HFFc6 (cell line): ENCODE measurements at places on chromosomes 3 and 15.

- H3K4me3 ChIP-seq = no peak overlapping the region
- H3K4me1 ChIP-seq = peaks cover 9% of the 10 kb centered on the region; the same call in 1 of the 2 replicates
- no peak overlapping the region for H3K27ac ChIP-seq
- no peak for DNase-seq
These were observed 48.8 kb downstream of the ALDH1A2 start for GRCh38 chr15:58016581-58017175.

DNA sequence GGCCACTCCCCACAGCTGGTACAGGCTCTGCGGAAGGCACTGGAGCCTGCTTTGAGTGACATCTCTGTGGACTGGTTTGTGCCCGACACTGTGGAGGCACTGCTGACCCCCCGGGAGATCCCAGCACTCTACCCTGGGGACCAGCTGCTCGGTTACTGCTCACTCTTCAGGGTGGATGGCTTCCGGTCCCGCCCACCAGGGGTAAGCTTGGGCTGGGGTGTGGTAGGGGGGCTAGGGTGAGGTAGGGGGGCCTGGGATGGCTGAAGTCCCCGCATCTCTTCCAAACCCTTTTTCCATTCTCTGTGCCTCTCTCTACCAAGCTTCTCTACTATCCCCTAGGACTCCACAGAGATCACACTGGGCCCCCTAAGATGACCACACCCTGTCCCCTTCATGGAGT lies 7.8 kb downstream of the VWA5B2 start:
- H3K27ac ChIP-seq = no peak overlapping the region
- peaks cover 17% of the 10 kb centered on the region for H3K27me3 ChIP-seq
- H3K4me3 ChIP-seq = no peak overlapping the region
- peaks cover under 1% of the 10 kb centered on the region; the same call in 1 of the 2 replicates for H3K36me3 ChIP-seq

- no peak for DNase-seq
- no peak overlapping the region for H3K4me3 ChIP-seq
- H3K36me3 ChIP-seq = no peaks in the 10 kb centered on the region
- no peaks in the 10 kb centered on the region for H3K4me1 ChIP-seq
- peaks cover 23% of the 10 kb centered on the region for H3K27me3 ChIP-seq
These were observed 33.4 kb upstream of the BNIP2 start for GRCh38 chr15:59722476-59722875.

- H3K27ac ChIP-seq = peak overlapping the region; percentile 43
- H3K27me3 ChIP-seq = peaks cover 1% of the 10 kb centered on the region
- peaks cover 45% of the 10 kb centered on the region for H3K4me1 ChIP-seq
- peak; percentile 80 for DNase-seq
These were observed 3.4 kb upstream of the OGG1 start for GRCh38 chr3:9746330-9746729.

GRCh38 chr15:49621401-49621811 lies 558 bp downstream of the DTWD1 start:
- no peak for DNase-seq
- peaks cover 73% of the 10 kb centered on the region for H3K4me1 ChIP-seq
- peak overlapping the region; percentile 98 for H3K4me3 ChIP-seq
- peaks cover 2% of the 10 kb centered on the region; the same call in 1 of the 2 replicates for H3K27me3 ChIP-seq
- H3K27ac ChIP-seq = peak overlapping the region; percentile 98

- peak overlapping the region; percentile 90 for H3K27ac ChIP-seq
- peak; percentile 91 for DNase-seq
- peaks cover 46% of the 10 kb centered on the region for H3K4me1 ChIP-seq
- peak overlapping the region; percentile 81 for H3K4me3 ChIP-seq
- H3K36me3 ChIP-seq = no peaks in the 10 kb centered on the region
These were observed 536.9 kb downstream of the ZIC1 start for GRCh38 chr3:147945968-147946519.

DNA sequence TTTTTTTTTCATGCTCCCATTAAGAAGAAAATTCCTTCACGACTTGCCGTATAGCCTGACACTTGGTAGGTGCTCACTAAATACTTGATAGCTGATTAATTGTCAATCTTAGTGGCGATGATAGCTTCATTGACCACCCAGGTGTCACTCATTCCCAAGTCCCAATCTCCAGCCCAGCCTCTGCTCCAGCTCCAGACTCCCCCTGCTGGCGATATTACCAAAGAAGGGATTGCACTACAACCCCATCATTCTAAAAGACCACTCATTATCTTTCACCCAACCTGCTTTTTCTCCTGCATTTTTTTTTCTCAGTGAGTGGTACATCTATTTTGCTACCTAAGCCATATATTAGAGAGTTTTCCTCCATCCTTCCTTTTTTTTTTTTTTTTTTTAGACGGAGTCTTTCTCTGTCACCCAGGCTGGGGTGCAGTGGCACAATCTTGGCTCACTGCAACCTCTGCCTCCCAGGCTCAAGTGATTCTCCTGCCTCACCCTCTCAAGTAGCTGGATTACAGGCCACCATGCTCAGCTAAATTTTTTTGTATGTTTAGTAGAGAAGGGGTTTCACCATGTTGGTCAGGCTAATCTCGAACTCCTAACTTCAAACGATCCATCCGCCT lies 19.5 kb upstream of the COMMD2 start:
- DNase-seq = peak; percentile 15
- no peaks in the 10 kb centered on the region; the same call in none of the 2 replicates for H3K27me3 ChIP-seq
- H3K36me3 ChIP-seq = no peaks in the 10 kb centered on the region
- H3K4me1 ChIP-seq = peaks cover 6% of the 10 kb centered on the region; the same call in 1 of the 2 replicates
- H3K4me3 ChIP-seq = no peak overlapping the region

- H3K36me3 ChIP-seq = peaks cover 34% of the 10 kb centered on the region
- no peak for DNase-seq
- H3K4me3 ChIP-seq = no peak overlapping the region
- no peak overlapping the region for H3K27ac ChIP-seq
- H3K4me1 ChIP-seq = peaks cover 40% of the 10 kb centered on the region
These were observed 10.6 kb downstream of the HEG1 start for GRCh38 chr3:125045194-125045593.

- DNase-seq = no peak
- no peak overlapping the region for H3K27ac ChIP-seq
- no peaks in the 10 kb centered on the region for H3K36me3 ChIP-seq
- H3K4me1 ChIP-seq = peaks cover 12% of the 10 kb centered on the region; the same call in 1 of the 2 replicates
- no peak overlapping the region for H3K4me3 ChIP-seq
These were observed 147.7 kb upstream of the TSC22D2 start for GRCh38 chr3:150260398-150260710.

- H3K36me3 ChIP-seq = peaks cover 46% of the 10 kb centered on the region
- H3K4me3 ChIP-seq = no peak overlapping the region
- H3K27me3 ChIP-seq = peaks cover 4% of the 10 kb centered on the region; the same call in 1 of the 2 replicates
- H3K27ac ChIP-seq = no peak overlapping the region
- H3K4me1 ChIP-seq = peaks cover 28% of the 10 kb centered on the region
These were observed 130.8 kb upstream of the SLC2A2 start for GRCh38 chr3:171157286-171157685.

- peaks cover 17% of the 10 kb centered on the region for H3K27me3 ChIP-seq
- H3K4me1 ChIP-seq = no peaks in the 10 kb centered on the region
- no peaks in the 10 kb centered on the region for H3K36me3 ChIP-seq
- no peak overlapping the region for H3K27ac ChIP-seq
These were observed 76.2 kb upstream of the C2CD4B start for GRCh38 chr15:62241135-62241770.

DNA sequence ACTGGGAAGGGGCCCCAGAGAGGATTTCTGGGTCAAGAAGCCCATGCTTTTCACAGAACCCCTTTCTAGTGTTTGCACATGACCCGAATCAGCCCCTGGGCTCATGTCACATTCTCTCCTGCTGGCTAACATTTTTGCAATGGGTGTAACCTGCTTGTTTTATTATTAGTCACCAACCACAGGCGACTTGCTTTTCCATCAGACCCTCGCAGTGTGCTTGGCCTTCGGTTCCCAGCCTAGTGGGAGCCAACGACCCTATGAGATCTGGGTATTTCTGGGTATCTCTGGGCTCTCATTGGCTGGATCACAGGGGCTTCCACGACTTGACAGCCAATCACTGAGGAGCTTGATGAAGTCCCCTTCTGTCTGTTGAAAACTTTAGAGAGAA lies 11.0 kb upstream of the FBLN2 start:
- H3K27ac ChIP-seq = peak overlapping the region; percentile 99
- peak overlapping the region; percentile 37; the same call in 1 of the 2 replicates for H3K4me3 ChIP-seq
- no peaks in the 10 kb centered on the region for H3K27me3 ChIP-seq
- H3K4me1 ChIP-seq = peaks cover 63% of the 10 kb centered on the region

DNA sequence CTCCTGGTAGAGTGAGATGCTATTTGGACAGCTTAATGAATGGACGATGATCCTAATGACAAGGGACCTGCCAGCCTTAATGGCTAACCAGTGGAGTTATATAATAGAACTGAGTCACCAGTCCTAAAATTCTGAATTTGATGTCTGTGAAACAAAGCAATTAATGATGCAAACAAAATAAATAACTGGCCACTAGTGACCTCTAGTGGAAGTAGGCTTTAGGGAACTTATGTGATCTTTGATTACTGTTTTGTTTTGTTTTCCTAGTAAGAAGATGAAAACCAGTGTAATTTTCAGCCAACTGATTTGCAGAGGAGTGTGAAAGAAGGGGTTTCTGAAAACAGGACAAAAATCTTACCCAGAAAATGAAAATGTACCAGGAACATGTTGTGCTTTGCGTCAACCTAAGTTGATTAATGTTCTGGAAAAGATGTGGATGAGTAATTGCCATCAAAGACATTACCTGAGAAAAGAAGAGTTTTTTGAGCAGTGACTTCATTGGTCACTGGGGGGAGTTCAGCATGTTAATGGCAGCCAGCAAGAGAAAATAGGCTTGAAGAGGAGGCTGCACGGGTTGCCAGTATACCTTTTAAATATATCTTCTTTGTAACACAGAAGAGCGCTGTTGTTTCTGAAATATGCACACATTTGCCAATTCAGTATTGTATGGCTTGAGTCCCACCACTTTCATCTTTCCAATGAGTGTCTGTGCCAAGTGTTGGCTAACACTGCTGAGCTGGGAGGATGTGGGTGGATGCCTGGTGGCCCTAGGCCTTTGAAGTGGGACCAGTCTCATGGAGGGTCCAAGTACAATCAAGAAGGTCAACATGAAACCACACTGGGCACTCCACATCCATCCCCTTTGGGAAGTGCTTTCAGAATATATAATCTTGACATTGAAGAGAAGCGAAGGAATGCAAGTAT lies 9.3 kb downstream of the VEPH1 start:
- peaks cover 41% of the 10 kb centered on the region for H3K36me3 ChIP-seq
- peaks cover 71% of the 10 kb centered on the region for H3K4me1 ChIP-seq
- peak overlapping the region; percentile 67 for H3K27ac ChIP-seq
- DNase-seq = peak; percentile 63

- no peak overlapping the region for H3K27ac ChIP-seq
- DNase-seq = no peak
- H3K27me3 ChIP-seq = peaks cover 2% of the 10 kb centered on the region
- H3K4me1 ChIP-seq = peaks cover 9% of the 10 kb centered on the region; the same call in 1 of the 2 replicates
- H3K36me3 ChIP-seq = no peaks in the 10 kb centered on the region
- no peak overlapping the region for H3K4me3 ChIP-seq
These were observed 17.5 kb upstream of the ZBTB20 start for GRCh38 chr3:115164374-115165221.

GRCh38 chr15:100092034-100092433 lies 249.7 kb downstream of the ADAMTS17 start:
- H3K27me3 ChIP-seq = no peaks in the 10 kb centered on the region; the same call in 1 of the 2 replicates
- no peak overlapping the region for H3K4me3 ChIP-seq
- DNase-seq = no peak
- no peak overlapping the region for H3K27ac ChIP-seq

DNA sequence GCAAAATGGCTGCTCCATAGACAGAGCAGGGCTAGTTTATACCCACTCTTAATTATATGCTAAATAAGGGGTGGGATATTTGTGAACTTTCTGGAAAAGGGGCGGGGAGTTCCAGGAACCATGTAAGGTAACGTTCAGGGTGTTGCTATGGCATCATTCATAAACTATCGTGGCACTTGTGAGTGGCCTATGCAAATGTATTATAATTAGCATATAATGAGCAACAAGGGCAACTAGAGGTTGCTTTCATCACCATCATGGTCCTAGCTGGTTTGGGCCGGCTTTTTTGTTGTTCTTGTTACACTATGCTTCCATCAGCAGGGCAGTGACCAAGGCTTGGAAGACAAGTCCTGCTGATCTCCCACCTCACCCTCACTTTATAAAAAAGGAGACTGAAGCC lies 43.2 kb upstream of the FGD5 start:
- H3K36me3 ChIP-seq = no peaks in the 10 kb centered on the region
- no peaks in the 10 kb centered on the region for H3K4me1 ChIP-seq
- H3K27ac ChIP-seq = no peak overlapping the region

DNA sequence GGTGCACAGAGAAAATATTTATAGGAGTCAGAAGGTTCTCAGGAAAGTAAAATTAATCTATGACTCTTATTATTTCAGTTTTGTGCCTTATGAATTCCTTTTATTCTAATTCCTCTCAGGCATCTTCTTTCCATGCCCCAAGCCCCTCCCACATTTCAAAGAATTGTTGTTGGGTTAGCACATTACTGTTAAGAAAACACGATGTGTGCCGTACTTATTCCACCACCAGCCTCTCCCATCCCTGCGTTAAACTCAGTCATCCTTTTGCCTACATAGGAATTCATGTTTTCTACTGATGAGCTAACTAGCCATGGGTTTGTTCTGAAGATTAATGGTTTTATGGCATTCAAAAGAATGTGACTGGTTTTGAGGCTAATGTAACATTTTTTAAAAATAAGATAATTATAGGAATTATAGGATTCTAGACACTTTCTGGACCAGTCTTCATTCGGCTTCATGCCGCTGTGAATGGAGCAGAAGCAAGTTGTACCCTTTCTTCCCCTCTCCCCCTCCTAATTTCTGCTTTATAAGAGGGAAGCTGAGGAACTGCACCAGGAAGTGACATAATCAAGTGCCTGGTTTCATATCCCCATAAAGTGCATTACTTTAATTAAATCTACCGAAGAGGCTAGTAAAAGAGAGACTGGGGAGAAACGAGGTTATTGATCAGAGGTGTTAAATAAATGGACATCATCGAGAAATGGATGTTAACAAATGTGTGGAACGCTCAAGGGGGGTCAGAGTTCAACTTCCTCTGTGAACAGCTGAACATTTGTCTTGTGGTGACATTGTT lies 12.3 kb upstream of the MB21D2 start:
- H3K27ac ChIP-seq = peak overlapping the region; percentile 34; the same call in 1 of the 2 replicates
- peak; percentile 20 for DNase-seq
- H3K4me3 ChIP-seq = no peak overlapping the region
- peaks cover 39% of the 10 kb centered on the region for H3K4me1 ChIP-seq
